ENCODE measurements at places on chromosomes 16 and 17.

GRCh38 chr16:14958323-14958600, 16.6 kb upstream of the PDXDC1 start:
- no peak for DNase-seq

DNA sequence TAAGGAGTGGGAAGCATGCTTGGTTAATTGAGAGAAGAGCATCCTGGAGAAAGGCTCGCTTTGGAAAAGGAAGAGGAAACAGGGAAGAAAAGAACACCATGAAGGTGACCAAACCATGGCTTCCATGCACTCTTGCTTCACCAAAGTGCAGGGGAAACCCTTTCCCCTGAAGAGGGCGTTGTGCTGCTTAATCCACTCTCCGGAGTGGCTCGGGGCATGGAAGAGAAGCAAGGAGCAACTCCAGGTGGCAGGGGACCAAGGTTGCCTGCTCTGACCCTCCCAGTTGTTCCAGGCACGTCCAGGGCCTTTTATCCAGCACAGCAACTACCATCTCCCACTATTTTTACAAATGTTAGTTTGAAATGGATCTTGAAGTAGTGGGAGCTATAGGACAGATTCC, 108.1 kb downstream of the STX8 start:
- DNase-seq, result peak; percentile 63

- DNase-seq, result peak; percentile 66
These were observed 24.1 kb downstream of the BAHCC1 start for GRCh38 chr17:81419319-81419885.

- DNase-seq, result no peak
These were observed 372.7 kb downstream of the SLC39A11 start for GRCh38 chr17:72719578-72720493.

- DNase-seq, result no peak
These were observed 275.1 kb upstream of the HSBP1 start for GRCh38 chr16:83532634-83533033.

Measured in iPS-NIHi11 (cell line).